ENCODE measurements at places on chromosomes 13 and 19. TPM values are rescaled to one million over a fixed set of nuclear protein-coding genes. Genes with fewer than 3 reads are reported as not detected.

Gene BICRA
- total RNA-seq: 13.9 TPM

Gene LGALS4
- total RNA-seq: 1.8 TPM

Gene CYP4F3
- total RNA-seq: 3.5 TPM

Gene THSD1
- total RNA-seq: 6.2 TPM

Gene LILRB3
- total RNA-seq: 0.43 TPM

Gene RBM26
- total RNA-seq: 21.7 TPM

Gene CDKN2D
- total RNA-seq: 6.5 TPM

Gene KLK12
- not detected for total RNA-seq

Gene ARRDC5
- total RNA-seq: not detected
